ENCODE measurements at places on chromosomes 11 and 22.

DNA sequence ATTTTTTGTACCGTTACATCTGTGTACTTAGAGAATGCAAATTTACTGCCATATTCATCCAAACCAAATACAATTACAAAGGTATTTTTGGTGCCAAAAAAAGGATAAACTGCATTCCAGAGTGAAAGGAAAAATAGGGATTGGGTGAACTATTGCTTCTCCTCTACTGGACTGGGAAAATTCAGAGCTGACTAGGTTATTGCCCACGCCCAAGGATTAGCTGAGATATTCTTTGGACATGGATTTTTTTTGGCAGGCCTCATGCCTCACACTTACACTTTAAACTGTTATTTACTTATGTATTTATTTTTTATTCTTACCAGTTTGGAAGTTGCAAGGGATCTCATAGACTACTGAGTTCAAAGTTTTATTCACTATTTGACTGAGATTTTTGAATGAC is 76.3 kb upstream of the DDI1 start:
- no peak for DNase-seq

DNA sequence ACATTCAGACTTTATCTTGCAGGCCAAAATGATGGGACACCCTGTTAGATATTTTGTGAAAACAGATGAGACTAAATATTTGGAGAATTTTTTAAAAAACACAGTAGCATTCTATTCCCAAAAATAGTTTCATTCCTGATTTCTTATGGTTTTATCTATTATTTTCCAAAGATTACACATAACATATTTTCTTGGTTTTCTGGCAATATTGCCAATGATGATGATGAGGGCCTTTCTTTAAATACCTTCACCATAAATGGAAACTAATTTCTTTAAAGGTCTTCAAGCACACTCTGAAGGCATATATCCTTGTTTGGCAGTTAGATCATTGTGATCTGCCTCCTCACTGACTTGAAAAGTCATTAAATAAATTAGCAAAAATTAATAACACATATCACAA is 522.3 kb upstream of the LUZP2 start:
- DNase-seq: no peak

- no peak for DNase-seq
These were observed 3.5 kb upstream of the MRPL48 start for GRCh38 chr11:73784080-73784634.

DNA sequence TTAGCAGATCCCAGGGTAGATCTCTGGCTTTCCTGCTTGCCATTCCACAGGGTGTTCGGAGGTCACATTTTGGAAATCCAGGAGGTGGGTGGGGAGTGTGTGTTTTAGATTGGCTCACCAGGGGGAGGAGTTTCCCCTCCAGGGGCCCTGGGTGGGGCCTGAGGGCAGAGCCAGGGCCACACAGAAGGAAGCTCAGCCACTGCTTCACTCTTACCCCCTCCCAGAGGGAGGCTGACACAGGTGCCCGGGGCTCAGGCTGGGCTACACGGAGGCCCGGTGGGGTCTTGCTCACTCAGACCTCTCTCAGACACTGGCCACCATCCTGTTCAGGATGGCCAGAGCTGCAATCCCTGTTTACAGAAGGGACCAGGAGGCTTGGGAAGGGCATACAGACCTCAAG is 2.5 kb downstream of the WNT7B start:
- no peak for DNase-seq

DNA sequence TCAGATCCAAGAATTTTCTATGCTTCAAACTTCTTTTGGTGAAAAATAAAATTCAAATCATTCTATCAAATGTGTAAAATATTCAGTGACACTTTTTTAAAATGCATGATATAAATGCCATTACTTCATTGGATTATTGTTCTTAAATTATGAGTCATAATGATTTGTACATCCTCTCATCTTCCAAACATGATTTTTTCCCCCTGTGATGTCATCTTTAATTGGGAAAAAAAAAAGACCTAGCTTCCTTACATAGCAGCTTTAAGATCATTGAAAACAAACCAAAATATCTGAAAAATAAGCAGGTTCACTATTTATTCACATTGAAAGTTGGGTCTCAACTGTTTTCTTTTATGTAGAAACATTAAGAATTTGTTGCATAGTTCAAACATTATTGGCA is 1549.4 kb downstream of the LRRC4C start:
- DNase-seq: no peak

- DNase-seq: no peak
These were observed 56.9 kb downstream of the KREMEN1 start for GRCh38 chr22:29129808-29130140.

DNA sequence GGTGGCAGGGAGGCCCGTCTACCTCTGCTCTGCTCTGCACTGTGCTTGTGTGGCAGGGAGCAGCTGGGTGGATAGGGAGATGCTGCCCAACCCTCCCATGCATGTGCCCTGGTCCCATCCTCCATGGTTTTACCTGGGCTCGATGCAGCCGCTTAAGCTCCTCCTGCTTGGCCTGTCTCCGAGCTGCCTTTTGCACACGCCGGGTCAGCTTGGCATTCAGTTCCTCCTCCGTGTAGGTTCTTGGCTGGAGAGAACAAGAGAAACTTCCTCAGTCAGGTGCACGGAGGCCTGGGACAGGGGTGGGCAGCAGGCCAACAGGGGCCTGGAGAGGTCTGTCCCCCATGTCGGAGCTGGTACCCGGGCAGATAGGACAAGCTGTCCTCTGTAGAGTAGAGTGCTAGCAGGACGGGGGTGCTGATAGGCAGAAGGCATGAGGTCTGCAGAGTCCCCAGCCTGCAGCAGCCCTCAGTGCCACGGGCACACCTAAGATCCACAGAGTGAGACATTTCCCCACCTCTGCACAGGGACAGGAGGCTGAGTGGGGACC is 36.4 kb upstream of the BID start:
- DNase-seq: no peak

- DNase-seq: no peak
These were observed 11.7 kb downstream of the SLC35C1 start for GRCh38 chr11:45816614-45817013.

GRCh38 chr11:124434699-124435098 is 10.0 kb upstream of the OR8B4 start:
- DNase-seq: no peak

DNA sequence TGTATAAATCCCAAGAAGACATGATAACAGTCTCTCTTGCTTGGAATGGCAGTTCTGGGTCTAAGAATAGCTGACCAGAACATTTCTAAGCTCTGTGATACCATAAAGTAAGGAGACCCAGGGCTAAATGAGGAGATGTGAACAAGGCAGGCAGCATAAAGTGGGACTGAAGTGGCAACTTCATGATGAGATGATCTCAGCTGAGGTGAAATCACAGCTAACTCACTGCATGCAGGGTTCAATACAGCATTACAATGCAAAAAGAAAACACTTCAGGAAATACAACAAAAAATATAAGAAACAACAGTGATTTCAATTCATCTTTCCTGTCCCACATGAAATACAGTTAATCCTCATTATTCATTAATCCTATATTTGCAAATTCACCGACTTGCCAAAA is 44.6 kb downstream of the MRE11 start:
- no peak for DNase-seq

DNA sequence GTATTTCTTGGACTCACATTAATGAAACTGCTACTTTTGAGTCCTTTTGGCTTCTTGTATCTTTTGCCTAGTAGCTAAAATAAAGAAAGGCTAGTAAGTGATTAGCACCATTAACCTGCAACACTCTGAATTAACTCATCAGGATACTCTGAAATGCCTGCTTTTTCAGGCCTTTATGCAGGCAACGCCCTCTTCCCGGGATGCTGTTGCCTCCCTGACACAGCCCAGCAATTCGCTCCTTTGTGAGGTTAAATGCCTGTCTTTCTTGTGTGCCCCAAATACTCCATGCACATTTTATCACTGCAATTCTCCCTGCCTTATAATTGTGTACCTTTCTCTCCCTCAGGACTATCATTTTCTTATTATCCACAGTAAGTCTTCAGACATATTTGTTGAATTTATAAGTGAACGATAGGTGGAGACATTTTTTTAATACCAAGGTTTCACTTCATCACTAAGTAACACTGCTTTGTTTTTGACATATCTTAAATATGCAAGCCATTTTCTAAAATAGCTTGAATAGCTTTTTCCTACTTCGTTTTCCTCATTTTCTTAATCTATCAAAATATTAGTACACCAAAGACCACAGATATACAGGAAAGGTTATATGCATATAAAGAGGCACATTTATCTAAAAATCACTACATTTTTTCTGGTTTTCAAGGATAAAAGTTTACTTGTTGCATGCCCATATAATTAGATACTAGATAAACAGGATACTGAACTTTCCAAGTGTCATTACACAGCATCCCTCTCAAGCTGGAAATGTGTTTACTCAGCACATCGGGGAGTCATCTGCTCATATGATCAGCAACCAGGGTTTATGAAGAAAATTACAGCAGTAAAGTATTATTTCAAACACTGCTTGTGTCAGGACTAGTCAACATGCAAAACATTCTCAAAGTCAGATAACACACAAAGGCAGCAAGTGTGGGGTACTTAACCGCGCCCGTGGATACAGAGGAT is 48.5 kb upstream of the DDI1 start:
- DNase-seq: no peak

GRCh38 chr11:70105755-70106571 is 27.8 kb downstream of the ANO1 start:
- no peak for DNase-seq

- no peak for DNase-seq
These were observed 509.0 kb upstream of the LARGE1 start for GRCh38 chr22:34429314-34429713.

GRCh38 chr11:67056267-67057204 is at the start of gene RHOD:
Gene RHOD (plus strand): TSS chr11:67056847. CDS start chr11:67056903, 56 bp downstream.
- DNase-seq: peak; percentile 8
